Ovary (tissue), 10 donors: ENCODE measurements at places on chromosomes 11 and 22. TPM values are rescaled to one million over a fixed set of nuclear protein-coding genes. Genes with fewer than 3 reads are reported as not detected.

DNA sequence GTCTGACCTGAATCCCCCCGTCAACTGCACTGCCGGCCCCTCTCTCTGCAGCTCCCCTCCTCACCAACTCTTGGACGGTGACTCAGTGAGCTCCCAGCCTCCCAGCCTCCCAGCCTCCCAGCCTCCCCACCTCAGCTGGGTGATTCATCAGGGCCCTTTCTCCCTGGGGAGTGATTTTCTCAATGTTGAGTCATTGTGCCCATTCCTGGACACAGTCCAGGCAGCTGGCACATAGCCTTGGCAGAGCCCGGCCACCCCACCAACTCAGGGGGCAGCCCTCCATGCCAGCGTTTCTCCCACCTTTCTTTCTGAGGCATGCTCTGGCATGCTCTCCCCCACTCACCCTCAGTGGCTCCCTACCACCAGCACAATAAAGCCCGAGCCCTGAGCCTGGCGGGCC lies 30.7 kb downstream of the PDE2A start:
- no peak overlapping the region for H3K27ac ChIP-seq
- no peak for DNase-seq
- H3K4me3 ChIP-seq: no peak overlapping the region
- no peaks in the 10 kb centered on the region for H3K27me3 ChIP-seq

KCNJ5 gene
- 1.0 TPM for total RNA-seq

GRCh38 chr11:21774212-21774611 lies 418.7 kb upstream of the ANO5 start:
- H3K27me3 ChIP-seq: no peaks in the 10 kb centered on the region
- H3K36me3 ChIP-seq: no peaks in the 10 kb centered on the region
- no peaks in the 10 kb centered on the region for H3K4me1 ChIP-seq
- H3K27ac ChIP-seq: no peak overlapping the region
- no peak for DNase-seq
- no peak overlapping the region for H3K4me3 ChIP-seq

DNA sequence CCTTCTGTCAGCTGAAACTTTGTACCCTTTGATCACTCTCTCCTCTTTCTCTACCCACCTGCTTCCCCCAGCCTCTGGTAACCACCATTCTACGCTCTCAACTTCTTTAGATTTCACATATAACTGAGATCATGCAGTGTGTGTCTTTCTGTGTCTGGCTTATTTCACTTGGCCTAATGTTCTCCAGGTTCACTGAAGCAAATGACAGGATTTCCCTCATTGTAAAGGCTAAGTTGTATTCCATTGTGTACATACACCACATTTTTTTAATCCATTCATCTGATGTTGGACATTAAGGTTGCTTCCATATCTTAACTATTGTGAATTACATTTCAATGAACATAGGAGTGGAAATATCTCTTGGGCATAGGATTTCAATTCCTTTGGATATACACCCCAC lies 207.6 kb downstream of the MIAT start:
- no peaks in the 10 kb centered on the region for H3K36me3 ChIP-seq
- no peaks in the 10 kb centered on the region for H3K27me3 ChIP-seq
- DNase-seq: no peak
- H3K4me3 ChIP-seq: no peak overlapping the region
- H3K27ac ChIP-seq: no peak overlapping the region
- H3K4me1 ChIP-seq: no peaks in the 10 kb centered on the region

DNA sequence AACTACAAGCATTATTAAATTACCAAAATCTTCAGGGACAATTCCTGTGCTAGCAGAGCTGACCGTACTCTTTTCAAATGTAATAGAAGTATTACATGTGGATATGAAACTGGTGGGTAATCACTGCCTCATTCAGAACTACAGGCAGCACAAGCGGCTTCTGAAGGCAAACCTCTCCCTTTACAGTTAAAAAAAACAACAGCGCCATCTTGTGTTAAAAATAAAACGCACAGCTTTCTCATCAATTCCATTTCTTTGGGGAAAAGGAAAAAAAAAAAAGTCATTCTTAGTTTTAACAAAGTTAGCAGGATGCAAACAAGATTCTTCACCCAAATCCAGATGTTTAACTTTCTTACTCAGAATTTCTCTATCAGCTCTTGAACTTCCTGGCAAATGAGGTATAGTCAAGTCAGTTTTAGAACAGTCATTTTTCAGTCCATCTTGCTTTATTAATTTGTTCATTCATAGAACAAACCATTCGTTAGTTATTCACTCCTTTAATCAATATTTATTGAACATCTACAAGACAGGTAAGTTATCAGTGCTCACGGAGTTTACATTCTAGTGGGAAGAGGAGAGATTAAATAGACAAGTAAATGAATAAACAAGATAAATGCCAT lies 331.8 kb upstream of the MPPED2 start:
- H3K27ac ChIP-seq: no peak overlapping the region
- no peaks in the 10 kb centered on the region for H3K27me3 ChIP-seq
- no peak overlapping the region for H3K4me3 ChIP-seq
- no peak for DNase-seq

GRCh38 chr22:32810555-32811133 lies 9.1 kb downstream of the TIMP3 start:
- no peaks in the 10 kb centered on the region for H3K36me3 ChIP-seq
- peaks cover 5% of the 10 kb centered on the region for H3K4me1 ChIP-seq
- no peak overlapping the region for H3K4me3 ChIP-seq
- H3K27me3 ChIP-seq: no peaks in the 10 kb centered on the region

DNA sequence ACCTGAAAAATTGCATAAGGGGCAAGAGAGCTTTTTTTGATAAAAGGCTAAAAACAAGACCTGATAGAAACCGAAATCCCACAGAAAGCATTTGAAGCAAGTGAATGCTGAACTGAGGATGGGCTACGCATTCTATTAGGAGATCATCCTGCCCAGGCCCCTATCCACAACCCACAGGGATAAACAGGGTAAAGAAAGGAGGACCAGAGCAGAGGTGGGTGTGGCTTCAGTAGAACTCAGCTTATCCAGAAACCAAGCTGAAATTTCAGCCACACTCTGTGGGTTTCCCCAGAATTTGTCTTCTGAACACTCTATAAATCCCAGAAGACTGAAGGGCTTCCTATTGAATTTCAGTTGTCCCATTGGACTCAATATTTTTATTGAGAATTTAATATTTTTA lies 195.1 kb downstream of the ETS1 start:
- H3K4me3 ChIP-seq: no peak overlapping the region
- H3K27me3 ChIP-seq: no peaks in the 10 kb centered on the region
- H3K36me3 ChIP-seq: no peaks in the 10 kb centered on the region
- DNase-seq: no peak
- H3K4me1 ChIP-seq: peaks cover 13% of the 10 kb centered on the region
- no peak overlapping the region for H3K27ac ChIP-seq

GRCh38 chr22:33299245-33299956 lies 241.2 kb upstream of the SYN3 start:
- DNase-seq: no peak
- H3K4me1 ChIP-seq: peaks cover 6% of the 10 kb centered on the region
- H3K36me3 ChIP-seq: no peaks in the 10 kb centered on the region
- H3K27me3 ChIP-seq: no peaks in the 10 kb centered on the region

GRCh38 chr11:11740836-11741235 lies 100.9 kb upstream of the USP47 start:
- no peaks in the 10 kb centered on the region for H3K36me3 ChIP-seq
- no peaks in the 10 kb centered on the region for H3K27me3 ChIP-seq
- no peak for DNase-seq
- no peak overlapping the region for H3K4me3 ChIP-seq
- no peak overlapping the region for H3K27ac ChIP-seq

DNA sequence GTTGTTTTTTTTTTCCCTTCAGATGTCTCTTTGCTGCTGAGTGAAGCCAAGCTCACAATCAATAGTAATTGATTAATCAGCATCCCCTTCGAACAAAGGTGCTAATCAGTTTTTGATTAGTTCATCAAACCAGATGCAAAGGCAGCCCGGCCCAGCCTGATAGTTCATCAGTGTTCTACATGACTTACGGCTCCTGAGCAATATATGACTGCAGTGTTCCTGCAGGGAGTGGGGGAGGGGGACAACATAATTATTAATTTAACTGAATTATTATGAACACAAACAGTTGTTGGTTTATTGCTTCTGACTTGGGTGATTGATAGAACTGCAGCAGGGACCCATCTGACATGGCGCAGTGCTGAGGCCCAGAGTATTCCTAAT lies 315.3 kb downstream of the CADM1 start:
- H3K36me3 ChIP-seq: no peaks in the 10 kb centered on the region
- H3K27ac ChIP-seq: no peak overlapping the region
- no peaks in the 10 kb centered on the region for H3K4me1 ChIP-seq
- no peak for DNase-seq

PKP3 gene
- 0.30 TPM for total RNA-seq

DNA sequence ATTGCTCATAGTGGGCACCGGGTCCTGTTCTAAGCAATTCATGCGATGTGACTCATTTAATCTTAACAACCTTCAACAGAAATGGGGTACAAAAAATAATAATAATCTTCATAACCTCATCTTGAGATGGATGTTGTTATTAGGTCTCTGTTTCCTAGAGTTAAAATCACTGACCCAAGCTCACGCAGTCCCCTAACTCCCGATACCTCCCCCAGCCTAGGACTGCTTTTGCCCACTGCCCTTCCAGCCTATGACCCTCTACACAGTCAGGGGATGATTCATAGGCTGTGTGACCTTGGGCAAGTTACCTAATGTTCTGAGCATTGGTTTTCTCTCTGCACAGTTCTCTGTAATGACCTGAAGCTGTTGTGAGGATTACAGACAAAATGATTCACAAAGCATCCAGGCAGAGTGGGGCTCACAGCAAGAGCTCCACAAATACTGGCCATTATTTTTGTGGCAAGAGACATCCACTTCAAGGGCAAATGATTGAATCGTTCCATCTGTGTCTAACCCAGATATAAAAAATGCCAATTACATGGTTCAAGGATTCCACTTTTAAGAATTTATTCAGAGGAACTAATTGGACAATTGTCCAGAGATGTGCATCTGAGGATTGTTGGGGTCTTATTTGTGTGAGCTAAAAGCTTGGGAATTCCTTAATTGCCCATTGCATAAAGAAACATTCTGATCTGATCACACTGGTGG lies 20.0 kb downstream of the MTFP1 start:
- H3K4me3 ChIP-seq: no peak overlapping the region
- no peak overlapping the region for H3K27ac ChIP-seq
- peaks cover 15% of the 10 kb centered on the region for H3K4me1 ChIP-seq
- H3K27me3 ChIP-seq: no peaks in the 10 kb centered on the region
- H3K36me3 ChIP-seq: no peaks in the 10 kb centered on the region

- H3K36me3 ChIP-seq: no peaks in the 10 kb centered on the region
- no peaks in the 10 kb centered on the region for H3K4me1 ChIP-seq
- no peaks in the 10 kb centered on the region for H3K27me3 ChIP-seq
Observed at GRCh38 chr11:122344215-122344614, 228.2 kb upstream of the BLID start.

- DNase-seq: no peak
- H3K27me3 ChIP-seq: no peaks in the 10 kb centered on the region
- no peak overlapping the region for H3K4me3 ChIP-seq
- no peak overlapping the region for H3K27ac ChIP-seq
- H3K36me3 ChIP-seq: no peaks in the 10 kb centered on the region
- peaks cover 1% of the 10 kb centered on the region for H3K4me1 ChIP-seq
Observed at GRCh38 chr22:24105631-24106030, 75.7 kb upstream of the SUSD2 start.

DNA sequence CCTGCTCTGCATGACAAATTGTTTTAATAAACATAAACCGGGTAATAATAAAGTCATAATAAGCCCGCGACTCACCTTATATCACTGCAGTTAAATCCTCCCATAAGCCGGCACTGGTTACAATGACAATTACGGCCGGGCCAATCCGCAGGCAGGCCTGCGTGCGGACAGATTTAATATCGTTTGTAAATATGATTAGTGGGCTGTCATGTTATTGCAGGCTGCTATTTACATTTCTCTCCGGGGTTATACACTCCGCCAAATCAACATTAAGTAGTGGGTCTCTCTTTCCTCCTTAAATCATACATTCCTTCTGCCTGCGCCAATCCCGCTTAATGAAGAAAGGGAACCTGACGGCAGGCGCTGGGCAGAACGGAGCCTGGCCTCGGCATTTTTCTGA lies 51.8 kb upstream of the LMO1 start:
- no peak overlapping the region for H3K27ac ChIP-seq
- no peak for DNase-seq
- no peaks in the 10 kb centered on the region for H3K27me3 ChIP-seq
- peaks cover 2% of the 10 kb centered on the region for H3K4me1 ChIP-seq

DNA sequence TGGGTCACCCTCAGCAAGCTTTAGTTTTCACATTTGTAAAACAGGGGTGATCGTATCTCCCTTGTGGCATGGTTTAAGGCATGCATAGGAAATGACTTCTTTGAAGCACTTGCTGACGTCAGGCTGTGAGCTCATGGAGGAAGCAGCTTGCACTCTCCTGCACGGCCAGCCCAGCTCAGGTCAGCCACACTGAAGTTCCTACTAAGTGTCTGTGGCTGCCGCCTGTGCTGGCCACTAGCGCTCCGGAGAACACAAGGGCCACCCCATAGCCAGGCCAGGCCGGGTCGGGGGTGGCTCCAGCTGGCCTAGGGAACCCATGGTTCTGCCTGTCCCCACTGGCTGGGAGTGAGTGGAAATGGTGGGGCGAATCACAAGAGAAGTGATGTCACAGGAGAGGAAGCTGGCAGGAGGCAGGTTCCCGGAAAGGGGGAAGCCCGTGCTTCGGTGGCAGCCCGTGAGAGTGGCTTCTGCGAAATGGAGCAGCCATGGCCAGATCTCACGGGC lies 28.2 kb downstream of the KCTD17 start:
- no peaks in the 10 kb centered on the region for H3K4me1 ChIP-seq
- no peaks in the 10 kb centered on the region for H3K36me3 ChIP-seq
- H3K27ac ChIP-seq: no peak overlapping the region

GRCh38 chr11:93921695-93922468 lies 71.5 kb upstream of the VSTM5 start:
- H3K27me3 ChIP-seq: no peaks in the 10 kb centered on the region
- H3K27ac ChIP-seq: no peak overlapping the region
- no peaks in the 10 kb centered on the region for H3K4me1 ChIP-seq
- DNase-seq: no peak
- H3K36me3 ChIP-seq: no peaks in the 10 kb centered on the region

OR52E8 gene
- total RNA-seq: not detected

DNA sequence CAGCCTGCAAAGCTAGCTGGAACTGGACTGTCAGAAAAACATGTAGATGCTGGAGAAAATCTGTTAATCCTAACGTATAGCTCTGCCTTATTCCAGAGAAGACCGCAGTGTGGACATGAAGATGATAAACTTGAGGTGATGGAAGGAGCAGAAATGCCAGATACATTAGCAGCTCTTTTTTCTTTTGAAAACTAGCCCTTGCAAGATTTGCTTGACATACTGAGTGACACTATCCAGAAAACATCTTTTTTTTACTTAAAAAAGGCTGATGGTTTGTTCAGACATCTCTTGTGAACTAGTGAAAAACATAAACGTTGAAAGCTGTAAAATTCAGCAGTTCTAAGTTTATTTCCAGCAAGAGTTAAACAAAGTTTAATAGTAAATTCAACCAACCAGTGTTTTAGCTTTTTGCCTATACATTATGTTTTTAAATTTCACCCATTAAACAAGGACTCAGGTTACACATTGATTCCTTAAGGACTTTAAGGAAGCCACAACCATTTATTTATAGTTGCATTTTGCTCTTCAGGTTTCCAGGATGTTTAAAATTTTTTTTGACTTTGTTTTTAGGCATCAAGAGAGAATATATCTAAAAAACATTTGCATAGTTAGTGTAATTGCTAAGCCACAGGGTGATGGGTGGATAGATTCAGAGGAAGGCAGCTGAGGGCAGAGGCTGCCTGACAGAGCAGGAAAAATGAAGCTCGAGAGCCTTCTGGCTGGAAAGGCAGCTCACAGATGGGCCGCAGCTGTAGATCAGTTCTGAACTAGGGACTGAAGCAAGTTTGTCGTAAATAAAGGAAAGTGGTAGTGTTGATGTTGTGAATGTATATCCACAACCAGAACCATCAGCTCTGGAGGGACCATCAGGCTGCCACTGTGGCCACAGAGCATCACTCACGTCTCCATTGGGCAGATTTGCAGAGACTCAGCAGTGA lies 9.5 kb downstream of the SNAP29 start:
- H3K4me1 ChIP-seq: peaks cover 15% of the 10 kb centered on the region
- no peak overlapping the region for H3K4me3 ChIP-seq
- DNase-seq: no peak
- no peaks in the 10 kb centered on the region for H3K36me3 ChIP-seq

RPLP2 gene
- 4,103 TPM for total RNA-seq
